Stimulated activated CD4-positive, alpha-beta T cell treated with anti-CD3 and anti-CD28 coated beads, Interleukin-4, amount 100 ng/mL, for 48 hours (primary cell): ENCODE measurements at places on chromosomes 4 and X.

DNA sequence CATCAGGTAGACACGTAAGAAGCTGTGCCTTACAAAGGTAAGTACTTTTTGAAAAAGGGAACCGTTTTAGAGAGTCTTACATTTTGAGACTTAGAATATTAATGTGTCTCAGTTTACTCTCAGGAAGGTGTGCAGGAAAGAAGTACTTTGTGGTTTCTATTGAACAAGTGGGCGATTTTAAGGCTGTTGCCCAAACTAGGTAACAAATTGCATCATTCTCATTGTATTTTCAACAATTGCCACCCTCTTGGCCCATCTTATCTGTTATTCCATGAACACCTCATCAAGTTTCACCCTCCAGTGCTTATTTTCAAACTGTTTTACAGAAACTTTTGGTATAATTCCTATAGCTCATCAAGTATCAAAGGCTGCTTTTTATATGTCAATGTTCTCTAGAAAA is 158.3 kb downstream of the SLC4A4 start:
- no peak for DNase-seq

DNA sequence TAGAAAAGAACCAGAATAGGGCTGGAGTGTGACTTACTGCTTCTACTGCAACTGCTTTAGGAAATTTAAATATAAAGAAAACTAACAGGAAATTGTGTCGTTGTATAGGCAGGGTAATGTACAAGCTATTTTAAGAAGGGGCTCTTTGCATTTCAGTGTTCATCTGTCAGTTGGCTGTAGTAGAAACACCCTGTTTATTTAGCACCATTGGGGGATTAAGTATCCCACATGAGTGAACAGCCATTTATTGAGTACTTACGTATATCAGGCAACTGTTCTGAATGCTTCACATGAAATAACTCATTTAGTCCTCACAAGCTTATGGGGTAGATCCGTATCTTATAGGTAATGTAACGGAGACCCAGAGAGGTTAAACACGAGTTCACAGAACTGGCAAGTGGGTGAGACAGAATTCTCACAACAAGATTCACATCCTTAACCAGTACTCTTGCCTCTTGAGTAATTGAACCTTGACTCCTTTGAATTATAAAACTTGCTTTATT is 23.9 kb downstream of the STIM2 start:
- no peak for DNase-seq

GRCh38 chr4:60923075-60923474 is 277.1 kb upstream of the ADGRL3 start:
- no peak for DNase-seq

DNA sequence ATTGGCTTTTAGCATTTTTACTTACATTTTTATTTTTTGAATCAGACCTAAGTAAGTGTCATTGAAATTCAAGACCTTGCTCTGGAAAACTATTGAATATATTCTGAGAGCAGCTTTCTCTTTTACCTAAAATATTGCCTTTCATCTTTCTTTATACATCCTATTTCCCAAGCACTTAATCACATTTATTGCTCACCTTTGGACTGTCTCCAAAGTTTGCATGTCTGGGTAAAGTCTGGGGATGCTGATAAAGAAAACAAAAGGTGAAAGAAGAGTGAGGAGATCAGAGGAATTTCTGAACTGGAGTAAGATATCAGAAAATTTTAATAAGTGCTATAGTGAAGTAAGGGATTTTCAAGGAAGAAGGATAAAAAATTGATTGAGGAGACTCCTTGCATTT is 308.5 kb upstream of the AADAT start:
- no peak for DNase-seq

DNA sequence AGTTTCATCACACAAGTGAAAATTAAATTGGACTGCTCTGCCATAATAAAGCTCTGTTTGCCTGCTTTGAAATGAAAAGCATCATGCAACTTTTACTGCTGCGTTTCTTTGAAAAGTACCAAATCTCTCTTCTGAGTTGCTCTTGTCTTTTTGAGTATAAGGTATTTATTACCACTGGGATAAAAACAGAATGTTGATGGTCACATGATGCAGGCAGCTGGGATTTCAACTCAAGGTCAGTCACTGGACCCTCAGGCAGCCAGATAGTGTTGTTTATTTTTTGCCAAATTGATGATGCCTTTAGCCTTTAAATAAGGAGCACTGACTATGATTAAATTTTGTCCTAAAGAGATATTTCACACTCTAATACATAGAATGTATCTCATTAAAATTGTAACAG is 32.7 kb downstream of the DMD start:
- no peak for DNase-seq

- DNase-seq: no peak
These were observed 2.1 kb upstream of the CPZ start for GRCh38 chr4:8590546-8590880.

DNA sequence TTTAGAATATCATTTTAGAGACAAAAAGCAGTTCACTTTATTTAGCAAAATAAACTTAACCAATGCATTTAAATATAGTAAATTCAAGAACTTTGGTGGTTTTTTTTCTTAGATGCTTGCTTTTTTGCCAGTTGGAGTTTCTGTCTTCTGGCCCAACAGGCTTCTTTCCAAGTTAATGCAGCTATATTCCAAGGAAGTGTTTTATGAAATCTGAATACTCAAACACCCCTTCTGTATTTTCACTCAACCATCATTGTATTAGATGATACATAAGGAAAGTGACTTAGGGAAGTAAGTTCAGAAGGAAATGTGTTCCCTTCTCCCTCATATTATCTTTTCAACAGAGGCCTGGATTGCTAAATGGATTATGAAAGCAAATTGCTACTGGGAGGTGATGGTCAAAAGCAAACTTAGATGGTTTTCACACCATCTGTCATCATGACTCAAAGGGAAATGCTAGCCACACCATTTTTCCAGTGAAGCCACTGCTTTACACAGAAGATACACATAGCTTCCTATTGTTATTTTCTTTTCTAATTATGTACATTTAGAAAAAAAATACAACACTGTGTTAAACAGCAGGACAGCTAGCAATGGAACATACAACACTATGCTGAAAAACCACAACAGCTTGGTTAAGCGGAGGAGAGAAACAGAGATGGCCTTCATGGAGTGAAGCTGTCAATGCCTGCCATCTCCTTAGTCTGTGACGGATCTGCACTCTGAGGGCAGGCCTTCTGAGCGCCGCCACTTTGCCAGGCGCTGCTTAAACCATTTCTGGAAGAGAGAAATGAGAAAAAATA is 32.9 kb downstream of the HOPX start:
- DNase-seq: no peak

DNA sequence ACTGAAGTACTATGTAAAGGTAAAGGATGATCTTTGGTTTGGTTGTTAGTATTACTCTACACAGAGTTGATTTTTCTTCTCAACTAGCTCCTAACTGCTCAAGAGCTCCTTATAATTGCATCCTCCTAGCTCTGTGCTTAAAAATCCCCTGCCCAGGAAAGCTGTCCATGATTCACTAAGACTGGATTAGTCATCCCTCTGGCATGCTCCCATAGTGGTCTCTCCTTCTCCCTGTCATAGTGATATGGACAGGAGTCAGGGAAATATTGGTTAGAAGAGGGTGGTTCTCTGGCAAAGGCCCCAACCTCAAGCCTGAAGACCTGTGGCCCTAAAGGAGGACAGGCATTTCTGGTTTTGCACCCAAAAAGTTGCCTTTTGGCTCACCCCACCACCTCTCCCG is 242.3 kb upstream of the KCNIP4 start:
- DNase-seq: no peak

- DNase-seq: no peak
These were observed 33.7 kb downstream of the GABRB1 start for GRCh38 chr4:47065051-47065481.

- no peak for DNase-seq
These were observed 103.7 kb downstream of the RBM47 start for GRCh38 chr4:40525752-40526598.

GRCh38 chrX:6228720-6229119 is at the start of gene NLGN4X:
Gene NLGN4X (minus strand): TSS chrX:6228867. CDS start chrX:6151466, 77,401 bp downstream.
- no peak for DNase-seq

GRCh38 chr4:168995537-168996295 is 14.3 kb downstream of the CBR4 start:
- DNase-seq: no peak

DNA sequence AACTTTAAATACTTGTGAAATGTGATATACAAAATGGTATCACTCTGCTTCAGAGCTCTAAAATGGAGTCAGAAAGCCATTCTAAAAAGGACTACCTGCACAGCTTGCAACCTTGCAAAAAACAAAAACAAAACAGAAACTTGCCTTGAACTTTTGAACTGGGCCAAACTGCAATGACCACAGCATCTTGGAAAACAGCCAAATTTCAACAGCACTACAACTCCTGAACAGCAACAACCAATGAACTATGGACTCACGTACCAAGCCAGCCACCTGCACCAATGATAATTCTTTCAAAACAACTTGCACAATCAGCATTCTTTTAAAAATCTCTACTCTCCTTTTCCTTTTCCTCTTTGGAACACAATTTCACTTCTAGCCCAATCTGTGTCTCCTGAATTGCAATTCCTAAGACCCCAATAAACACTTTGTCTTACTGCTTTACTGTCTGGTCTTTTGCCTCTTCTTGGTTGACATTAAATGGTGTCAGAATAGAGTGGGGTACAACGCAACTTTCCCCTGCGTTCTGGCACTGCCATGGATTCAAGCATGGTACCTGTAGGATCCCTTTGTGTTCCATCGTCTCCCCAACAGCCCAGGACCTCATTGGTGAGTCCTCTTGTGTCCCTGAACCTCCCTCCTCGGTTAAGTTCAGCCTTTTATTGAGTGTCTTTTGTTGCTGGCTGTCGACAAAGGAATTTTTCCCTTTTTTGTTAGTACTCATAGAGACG is 35.7 kb upstream of the FMR1 start:
- DNase-seq: no peak

GRCh38 chr4:54367059-54367458 is 138.0 kb downstream of the PDGFRA start:
- no peak for DNase-seq

DNA sequence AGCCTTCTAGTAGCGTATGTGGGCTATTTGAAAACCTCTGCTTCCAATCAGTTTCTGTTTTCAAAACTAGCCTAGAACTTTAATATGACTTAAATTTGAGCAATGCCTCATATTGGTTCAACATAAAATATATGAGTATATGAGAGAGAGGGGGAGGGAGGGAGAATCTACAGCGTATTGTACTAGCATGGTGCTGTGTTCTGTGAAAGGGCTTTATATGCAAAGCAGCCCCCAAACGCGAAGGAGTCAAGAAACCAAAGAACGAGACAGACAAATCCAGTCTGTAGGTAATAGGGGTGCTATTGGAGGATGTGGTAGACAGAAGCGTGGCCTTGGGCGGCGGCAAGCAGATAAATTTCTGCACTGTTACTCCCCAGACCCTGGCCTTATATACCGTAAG is 784 bp upstream of the ANXA5 start:
- no peak for DNase-seq

DNA sequence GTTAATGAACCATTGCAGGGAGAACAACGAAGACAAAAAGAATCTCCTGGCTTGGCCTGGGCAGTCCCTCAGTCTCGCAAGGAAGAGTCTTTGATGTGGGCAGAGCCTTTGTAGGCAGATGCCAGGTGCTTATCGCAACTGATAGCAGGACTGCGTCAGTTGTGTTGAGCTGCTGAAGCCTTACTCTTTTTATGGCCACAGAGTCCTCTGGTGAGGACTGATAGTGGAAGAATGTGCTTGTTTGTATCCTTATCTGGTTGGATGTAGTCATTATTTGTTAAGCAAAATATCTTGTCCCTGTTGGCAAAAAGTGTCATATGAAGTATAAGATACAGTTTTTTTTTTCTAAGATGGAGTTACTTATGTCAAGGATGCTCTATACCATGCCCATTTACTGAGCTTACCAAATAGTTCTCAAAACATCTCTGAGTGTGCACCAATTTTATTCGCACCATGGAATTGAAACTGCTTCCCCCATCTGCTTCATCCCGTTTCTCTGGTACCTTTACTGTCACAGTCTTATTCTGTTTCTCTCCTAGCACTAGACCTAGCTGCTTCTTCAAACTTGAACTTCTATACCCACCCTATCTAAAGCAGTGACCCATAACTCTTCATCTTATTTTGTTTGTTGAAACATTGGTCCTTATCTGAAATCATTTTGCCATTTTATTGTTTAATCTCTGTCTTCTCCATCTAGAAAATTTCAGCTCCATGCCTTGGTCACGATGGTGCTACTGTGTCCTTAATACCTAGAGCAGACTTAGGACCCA is 47.0 kb upstream of the SPRY1 start:
- no peak for DNase-seq

GRCh38 chrX:71638409-71638808 is 20.1 kb upstream of the CXCR3 start:
- DNase-seq: no peak

DNA sequence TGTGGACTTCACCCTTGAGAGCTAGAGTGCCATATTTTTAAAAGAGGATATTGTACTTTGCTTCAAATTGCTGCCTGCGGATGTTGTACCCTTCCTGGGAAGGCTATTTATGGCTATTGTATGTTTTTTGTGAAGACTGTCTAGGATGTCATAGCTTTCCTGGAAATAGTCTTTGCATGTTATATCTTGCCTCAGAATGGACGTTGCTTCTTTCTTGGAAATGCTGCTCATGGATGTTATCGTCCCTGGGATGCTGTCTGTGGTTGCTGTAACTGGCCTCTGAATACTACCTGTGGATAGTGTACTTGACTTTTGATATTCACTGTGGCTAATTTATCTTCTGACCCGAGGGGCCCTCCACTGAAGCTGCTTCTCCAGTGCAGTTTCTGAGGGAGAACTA is 146.8 kb downstream of the ENOX2 start:
- no peak for DNase-seq

- no peak for DNase-seq
These were observed 152.3 kb downstream of the WDFY3 start for GRCh38 chr4:84814094-84814750.

GRCh38 chr4:156422576-156422975 is 468.9 kb upstream of the CTSO start:
- no peak for DNase-seq

DNA sequence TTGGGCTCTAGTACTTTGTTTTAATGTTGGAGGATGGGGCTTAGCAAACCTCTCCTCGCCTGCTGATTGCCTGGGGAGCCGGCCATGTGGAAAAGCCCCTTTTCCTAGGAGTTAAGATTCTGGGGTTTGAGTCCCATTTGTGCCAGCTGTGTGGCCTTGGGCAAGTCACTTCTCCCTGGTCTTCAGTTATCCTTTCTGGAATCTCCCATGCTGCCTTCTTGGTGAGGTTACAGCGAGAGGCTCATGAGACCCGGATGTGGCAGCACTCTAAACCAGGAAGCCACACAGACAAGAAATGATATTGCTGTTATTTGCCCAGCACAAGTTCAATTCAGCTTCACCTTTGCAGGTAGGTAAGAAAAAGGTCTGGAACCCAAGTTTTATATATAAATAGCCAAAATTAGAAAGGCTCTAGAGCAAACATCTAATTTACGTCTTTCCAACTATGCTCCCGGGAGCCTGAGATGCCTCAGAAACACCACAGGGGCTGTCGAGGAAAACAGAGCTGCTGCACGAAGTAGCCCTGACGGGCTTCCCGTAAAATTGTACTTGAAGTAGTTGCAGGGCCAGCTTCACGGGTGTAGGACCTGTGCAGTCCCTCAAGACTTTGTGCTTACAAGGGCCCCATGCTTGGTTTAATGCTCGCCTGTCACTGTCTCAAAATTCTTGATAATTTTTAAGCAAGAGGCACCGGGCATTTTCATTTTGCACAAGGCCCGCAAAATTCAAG is 8.3 kb upstream of the SASH3 start:
- DNase-seq: no peak
